ENCODE measurements at places on chromosomes 7 and 10. TPM values are rescaled to one million over a fixed set of nuclear protein-coding genes. Genes with fewer than 3 reads are reported as not detected.

DNA sequence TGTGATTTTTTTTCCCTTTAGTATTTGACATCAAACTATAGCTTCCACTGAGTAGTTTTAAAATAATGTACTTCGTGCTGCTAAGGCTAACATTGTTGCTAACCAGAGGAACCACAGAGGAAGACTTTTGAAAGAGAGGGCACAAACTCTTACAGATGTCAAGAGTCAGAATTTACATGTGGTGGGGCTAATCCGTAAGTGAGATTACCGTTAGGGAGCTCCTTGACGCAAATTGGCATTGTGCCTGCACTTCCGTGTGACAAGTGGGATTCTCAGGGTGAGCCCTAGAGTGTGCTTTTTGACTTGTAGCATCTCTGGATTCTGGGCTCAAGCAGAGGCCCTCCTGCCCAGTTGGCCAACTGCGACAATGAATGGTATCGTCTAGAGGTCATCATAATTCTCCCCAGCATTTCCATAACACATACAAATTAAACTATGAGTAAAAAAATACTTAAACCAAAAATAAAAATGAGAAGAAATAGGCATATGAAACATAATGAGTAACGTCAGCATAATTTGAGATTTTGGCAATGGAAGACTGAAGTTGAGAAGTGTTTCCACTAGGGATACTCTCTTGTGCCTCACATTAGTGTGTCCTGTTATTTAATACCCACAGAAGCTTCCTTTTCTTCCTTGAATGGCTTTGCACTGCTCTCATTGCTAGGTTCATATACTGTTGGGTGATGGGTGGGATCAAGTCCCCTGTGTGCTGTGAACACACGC lies 164.0 kb downstream of the SDK1 start:
- DNase-seq: peak; percentile 70

DNA sequence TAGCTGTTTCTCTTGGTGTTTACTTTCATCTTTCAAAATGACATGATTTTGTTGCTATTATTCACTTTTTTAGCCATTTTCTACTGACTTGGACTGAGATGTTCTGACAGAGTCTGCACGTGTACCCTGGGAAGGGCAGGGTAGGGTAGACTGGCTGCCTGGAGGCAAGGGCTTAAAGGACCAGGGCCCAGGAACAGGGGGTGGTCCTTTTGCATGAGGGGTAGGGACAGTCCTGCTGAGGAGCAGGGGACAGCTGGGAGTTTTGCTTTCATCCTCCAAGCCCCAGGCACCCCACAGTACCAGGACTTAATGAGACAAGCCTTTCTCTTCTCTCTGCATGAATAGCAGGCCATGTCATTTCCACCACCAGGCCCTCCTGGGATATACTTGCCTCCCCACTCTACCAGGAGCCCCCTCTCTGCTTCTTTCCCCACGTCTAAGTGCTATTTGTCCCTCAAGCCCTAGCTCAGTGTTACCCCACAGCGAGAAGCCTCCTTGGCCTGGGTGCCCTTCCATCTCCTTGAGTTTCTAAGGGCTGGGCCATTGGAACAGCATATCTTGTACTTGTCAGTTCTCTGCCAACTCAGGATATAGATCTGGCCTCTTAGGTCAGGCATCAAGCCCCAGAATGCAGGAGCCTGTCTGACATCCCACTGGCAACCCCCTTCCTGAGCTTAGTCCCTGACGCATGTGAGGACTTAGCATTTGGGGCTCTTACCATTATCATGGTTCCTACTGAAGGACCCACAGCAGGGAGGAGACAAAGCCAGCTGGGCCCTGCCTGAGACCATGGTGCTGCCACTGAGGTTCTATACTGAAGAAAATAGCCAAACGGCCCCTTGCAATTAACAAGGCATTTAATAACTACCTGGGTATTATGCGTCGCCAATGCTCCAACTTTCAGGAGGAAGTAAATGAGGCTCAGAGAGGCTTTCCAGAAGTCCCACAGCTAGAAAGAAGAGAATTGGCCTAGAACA lies 78.4 kb upstream of the UNC5B start:
- DNase-seq: no peak

DNA sequence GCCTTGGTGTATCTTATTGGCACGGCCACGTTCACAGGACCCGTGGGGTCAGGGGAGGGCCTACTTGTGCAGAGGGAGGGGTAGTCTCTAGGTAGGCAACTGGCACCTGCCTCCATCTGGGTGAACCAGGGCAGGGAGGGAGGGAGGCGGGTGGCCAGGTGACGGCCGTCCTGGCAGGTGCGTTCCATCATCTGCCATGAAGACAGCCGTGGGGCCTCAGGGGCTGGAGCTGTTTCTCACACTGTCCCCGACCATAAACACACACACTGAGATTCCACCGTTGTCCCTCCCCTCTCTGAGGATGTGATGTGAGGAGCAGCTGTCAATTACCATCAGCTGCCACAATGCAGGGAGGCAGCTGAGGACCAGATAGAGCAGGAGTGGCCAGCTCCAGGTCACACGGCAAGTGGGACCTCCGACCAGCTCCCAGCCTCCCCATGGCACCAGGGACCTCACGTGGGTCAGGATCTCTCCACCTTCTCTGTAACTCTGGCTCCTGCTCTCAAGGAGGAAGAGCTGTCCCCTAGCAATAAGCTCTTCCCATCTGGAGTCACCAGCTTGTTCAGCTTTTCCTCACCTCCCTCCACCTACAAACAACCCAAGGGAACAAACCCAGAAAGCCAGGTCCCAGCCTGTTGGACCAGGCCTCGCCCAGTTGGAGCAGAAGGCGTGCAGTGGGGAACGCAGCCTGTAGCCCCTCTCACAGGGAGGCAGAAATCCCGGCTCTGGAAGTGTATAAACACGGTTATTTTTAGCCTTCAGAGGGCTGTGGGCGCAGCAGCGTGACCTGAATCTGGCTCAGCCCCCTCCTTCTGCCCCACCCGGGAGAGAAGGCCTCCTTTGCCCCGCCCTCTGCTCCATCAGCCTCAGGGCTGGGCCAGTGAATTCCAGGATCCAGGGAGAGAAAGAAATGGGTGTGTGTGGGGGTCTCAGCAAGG lies 33.1 kb downstream of the ZMIZ1 start:
- no peak for DNase-seq

GRCh38 chr10:12389154-12389734 lies 39.9 kb downstream of the CAMK1D start:
- DNase-seq: no peak

DNA sequence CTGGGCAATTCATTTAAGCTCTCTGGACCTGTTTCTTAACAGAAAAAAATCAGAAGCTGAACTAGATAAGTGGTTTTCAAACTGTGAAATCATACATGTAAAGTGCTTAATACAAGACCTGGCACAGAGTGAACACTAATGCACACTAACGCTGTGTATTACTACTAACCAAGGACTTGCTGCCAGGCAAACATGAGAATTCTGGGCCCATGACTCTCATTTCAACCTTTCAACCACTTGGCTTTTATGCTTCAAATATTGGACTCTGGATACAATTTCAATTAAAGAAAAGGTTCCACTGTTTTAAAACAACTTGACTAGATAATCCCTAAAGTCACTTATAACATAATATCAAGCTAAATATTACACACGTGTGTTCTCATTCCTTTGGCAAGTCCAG lies 73.4 kb downstream of the SRPK2 start:
- no peak for DNase-seq

PRR15 gene
- total RNA-seq: not detected
